ENCODE measurements at places on chromosomes 16 and 17.

DNA sequence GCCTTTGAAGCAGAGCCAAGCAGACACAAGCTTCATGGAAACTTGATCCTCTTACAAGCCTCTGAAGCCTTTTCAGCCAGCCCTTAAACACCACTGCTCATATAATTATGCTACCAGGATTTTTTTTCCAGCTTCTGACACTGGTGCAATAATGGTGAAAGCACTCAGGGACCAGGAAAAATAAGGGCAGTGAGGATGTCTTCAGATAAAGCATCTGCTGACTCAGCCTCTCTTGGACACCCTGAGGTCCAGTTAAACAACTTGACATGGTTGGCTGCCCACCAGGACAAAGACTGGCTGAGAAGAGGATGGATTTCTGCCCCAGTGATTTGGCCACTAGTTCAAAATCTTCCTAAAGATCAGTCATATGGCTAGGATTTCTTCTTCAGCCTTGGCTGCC is 124.2 kb upstream of the N4BP1 start:
- no peak for DNase-seq

GRCh38 chr17:55267777-55268648 is 3.3 kb downstream of the HLF start:
- no peak for DNase-seq

- DNase-seq = no peak
These were observed 37.1 kb downstream of the TMEM11 start for GRCh38 chr17:21176773-21177395.

DNA sequence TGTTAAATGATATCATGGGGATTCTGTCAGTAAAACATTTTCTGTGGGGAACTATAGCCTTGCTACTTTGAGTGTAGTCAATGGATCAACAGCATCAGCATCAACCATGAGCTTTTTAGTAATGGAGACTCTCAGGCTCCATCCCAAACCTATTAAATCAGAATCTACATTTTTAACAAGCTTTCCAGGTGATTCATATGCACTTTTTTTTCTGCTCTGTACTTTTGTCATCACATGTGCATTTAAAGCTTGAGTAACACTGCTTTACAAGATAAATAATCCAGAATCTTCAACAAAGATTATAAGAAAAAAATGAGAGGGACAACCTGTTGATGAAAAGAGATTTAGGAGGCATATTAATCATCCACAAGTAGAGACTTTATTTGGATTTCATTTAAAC is 23.5 kb downstream of the NUP93 start:
- no peak for DNase-seq

GRCh38 chr16:47299587-47299986 is 155.8 kb upstream of the NETO2 start:
- no peak for DNase-seq

DNA sequence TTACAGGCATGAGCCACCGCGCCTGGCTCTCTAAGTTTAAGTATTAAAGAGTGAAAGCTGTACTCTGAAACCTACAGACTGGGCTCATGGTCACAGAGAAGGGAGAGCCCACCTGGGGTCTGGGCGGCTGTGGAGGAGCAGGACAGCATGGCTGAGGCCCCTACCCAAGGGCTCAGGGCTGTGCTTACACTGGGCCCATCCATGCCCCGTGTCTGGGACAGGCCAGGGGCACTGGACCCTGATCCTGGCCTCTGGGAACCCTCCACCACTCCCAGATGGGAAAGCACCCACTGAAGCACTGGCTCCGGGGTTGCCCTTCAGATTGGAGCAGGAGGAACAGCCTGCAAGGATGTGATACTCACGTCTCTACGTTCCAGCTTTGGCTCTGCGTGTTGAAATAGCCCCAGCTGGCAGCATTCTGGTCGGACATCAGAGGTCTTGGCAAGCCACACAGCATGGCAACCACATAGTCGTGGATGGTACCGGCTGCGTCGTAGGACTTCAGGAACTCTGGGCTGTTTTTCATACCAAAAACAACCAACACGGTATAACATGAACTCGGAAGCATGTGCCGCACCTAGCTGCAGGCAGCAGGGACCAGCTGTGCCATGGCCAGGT is 13.0 kb downstream of the SHPK start:
- no peak for DNase-seq

DNA sequence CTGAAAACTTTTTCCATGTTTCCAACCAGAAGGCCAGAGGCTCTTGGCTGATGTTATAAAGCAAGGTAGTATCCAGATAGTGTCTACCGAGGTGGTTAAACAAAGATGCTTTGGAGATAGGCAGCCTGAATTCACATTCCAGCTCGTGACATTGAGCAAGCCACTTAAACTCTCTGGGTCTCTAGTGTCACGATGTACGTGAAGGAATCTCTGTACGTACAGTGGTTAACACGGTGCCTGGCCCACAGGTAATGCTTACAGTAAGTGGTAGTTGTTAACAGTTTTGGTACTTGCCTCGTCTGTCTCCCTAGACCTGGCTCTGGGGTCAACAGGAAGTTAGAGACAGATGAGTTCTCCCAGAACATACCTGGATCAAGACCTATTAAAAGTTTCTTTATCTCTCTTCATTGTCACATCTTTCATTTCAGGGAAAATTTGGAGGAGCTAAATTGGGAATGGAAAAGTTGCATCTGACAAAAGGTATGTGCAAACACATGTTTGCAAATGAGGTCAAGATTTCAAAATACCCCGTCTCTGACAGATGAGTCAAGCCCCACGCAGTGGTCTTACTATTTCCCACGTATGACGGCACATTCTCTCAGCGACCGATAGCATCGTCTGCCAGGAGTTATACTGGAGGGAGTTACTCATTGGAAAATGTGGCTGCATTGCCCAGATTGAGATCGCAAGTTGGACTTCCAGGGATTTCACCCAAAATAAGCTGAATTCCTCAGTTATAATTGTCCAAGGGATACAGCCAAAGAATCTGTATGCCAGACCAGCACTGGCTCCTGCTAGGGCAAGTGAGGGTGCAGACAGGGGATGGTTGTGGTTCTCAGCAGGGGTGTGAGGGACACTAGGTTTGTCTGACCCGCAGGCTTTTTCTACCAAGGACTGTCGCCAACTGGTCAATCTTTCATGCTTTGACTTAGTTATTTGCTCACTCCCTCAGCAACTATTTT is 18.9 kb upstream of the MYH10 start:
- no peak for DNase-seq

DNA sequence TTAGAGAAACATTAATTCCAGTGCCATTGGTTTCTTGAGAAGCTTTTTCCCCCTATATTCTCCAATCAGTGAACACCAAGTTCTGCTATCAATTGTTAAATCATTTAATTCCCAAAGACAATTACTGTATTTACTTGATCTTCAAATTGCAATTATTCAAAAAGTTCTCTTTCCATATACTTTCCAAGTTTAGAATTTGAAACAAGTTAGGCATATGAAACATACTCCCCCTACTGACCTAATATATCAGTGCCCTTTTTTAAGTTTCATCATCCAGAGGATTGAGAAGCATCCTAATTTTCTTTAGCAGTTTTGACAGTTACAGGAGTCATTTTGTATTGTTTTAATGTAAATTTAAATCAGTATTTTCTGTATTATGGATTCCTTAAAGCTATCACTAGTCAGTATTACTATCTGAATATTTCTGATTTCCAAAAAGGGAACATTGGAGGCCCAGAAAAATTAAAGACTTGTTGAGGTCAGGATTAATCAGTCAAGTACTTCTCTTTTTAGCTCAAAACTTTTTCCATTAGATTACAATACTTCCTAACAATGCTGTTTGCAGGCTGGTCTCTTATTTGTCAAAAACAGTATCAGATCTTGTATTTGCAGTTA is 16.3 kb downstream of the MEIOC start:
- DNase-seq = no peak

DNA sequence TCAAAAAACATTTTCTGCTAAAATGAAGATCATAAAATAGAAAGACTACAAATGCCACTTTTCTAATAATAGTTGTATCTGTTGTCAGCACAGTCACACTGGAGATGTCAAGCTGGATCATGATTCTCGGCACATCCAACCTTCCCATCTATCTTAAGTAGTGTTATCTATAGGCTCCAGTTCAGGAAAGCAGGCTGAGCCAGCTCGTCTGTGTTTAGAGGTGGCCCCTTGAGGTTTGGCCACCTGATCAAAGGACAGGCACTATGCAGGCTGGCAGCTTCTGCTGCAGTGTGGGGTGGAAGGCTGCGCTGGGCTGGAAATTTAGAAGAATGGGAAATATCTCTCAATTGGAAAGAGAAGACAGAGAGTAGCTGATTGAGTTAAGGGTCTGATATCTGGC is 32.4 kb downstream of the SMYD4 start:
- peak; percentile 49 for DNase-seq

- no peak for DNase-seq
These were observed 19.0 kb downstream of the CBFA2T3 start for GRCh38 chr16:88957887-88958577.

DNA sequence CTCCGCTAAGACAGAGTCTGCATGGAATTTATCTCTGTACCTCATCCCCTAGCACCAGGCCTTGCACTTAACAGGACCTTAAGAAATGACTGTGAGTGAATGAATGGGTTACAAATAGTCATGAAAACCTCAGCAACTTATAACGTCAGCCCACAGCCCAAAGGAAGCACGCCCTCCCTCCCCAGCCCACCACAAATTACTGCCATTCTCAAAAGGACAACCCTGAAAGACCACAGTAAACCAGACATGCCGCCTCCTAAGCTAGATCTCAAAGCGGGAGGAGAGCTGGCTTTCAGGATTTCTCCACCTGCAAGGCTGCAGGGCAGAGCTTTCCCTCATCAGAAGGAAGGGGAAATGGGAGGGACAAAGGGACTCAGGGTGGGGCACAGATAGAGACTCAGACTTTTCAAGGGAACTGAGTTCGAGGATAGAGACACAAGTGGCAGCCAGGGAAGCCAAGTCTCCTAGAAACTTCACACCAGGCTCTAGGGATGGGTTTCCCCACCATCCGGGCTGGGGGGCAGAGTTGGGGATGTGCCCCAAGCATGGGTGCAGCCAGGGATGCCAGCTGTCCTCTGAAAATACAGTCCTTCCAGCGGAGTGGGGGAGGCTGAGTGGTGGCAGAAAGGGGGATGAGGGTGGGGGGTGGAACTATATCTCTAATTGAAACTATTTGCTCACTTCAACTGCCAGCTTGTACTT is 56.7 kb downstream of the PLXDC1 start:
- DNase-seq = peak; percentile 47
